ENCODE measurements at places on chromosomes 1 and 21.

DNA sequence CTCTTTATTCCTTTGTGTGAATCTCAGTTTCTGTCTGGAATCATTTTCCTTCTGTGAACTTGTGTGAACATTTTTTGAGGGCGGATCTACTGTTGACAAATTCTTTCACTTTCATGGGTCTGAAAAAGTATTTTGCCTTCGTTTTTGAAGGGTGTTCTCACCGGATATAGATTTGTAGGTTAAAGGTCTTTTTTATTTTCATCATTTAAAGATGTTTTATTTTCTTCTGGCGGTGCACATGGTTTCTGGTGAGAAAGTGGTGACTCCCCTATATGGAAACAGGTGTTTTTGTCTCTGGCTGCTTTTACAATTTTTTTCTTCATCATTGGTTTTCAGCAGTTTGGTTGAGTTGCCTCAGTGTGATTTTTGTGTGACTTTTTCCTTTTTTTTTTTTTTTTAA is 94.9 kb downstream of the DYRK1A start:
- DNase-seq = no peak

DNA sequence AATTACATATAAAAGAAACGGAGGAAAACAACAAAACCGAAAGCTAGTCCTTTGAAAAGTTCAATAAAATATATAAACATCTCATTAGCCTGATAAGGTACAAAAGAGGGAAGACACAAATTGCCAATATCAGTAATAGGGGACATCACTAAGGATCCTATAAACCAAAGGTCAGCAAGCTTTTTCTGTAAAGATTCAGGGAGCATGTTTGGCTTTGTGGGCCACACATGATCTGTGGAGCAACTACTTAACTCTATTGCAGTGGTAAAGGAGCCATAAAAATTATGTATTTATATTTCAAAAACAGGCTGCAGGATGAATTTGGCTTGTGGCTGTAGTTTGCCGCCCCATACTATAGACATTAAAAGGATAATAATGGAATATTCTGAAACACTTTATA is 5.5 kb upstream of the NSUN4 start:
- DNase-seq = no peak

DNA sequence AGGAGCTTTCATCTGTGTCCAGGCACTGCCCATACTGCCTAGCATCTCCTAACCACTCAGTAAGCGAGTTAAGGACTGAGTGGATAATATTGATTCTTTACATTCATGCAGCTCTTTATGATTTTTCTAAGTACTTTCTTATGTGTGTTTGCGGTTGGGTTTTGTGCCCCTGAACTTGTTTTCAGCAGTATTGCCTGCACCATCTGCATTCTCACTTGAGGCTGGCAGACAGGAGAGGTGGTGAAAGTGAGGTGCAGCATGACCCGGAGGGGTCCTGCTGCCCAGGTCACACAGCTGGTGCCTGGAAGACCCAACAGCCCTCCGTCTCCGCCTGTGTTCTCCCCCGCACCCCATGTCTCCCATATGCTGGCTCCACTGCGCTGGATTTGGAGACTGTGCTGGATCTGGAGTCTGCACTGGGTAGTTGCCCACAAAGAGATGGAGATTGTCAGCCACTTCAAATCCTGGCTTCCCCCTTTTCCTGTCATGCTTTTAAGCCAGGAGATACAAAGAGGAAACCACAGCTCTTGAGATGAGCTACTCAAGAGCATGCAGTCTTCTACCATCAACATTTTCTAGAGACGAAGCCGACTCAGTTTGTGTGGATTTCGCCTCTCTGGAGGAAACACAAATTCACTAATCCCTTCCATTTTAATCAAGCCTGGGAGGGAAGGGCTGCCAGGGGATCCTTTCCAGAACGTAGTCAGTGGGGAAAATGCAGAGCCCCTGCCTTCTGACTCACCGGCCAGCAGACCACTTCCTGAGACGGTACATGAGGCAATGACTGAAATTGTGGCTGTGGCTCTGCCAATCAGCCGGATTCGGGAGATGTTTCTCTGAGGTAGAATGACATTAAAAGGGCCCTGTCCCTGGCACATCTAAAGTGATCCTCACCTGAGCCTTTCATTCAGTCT is 71.7 kb upstream of the ANGPTL1 start:
- DNase-seq = no peak

- DNase-seq = no peak
Measured at GRCh38 chr1:206116873-206117150, 376 bp downstream of the AVPR1B start.

DNA sequence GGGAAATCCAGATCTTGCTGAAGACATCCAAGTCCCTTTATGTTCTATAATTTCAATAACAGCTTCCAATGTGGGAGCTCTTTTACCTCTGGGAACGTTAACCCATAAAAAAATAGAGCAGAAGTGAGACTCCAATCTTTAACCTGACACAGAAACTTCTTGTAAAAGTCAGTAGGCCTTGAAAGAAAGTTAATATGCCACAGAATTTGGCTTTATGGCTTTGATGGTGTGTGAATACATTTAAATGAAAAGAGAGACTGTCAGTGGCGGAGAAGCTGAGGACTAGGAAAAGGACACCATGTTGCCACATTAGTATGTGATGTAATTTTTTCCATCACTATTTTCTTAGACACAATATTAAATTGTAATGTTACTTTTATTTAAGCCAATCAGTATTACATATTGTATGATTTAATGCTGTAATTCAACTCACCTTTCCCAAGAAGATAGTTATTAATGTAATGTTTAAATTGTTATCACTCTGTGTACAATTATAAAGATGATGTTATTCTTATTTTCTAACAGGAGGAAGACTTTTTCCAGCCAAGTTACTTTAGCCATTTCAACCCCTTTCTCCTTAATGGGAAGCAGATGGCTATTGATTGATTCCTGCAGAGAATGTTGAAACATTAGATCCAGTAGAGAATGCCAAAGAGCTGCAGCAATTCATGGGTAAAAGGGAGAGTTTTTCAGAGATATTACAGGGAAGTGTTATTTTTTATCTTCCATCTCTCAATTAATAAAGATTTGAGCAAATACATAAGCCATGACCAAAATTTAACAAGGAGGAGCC is 17.5 kb upstream of the CLDN8 start:
- DNase-seq = no peak

- DNase-seq = no peak
Measured at GRCh38 chr1:231611111-231611510, 15.5 kb upstream of the DISC1 start.

DNA sequence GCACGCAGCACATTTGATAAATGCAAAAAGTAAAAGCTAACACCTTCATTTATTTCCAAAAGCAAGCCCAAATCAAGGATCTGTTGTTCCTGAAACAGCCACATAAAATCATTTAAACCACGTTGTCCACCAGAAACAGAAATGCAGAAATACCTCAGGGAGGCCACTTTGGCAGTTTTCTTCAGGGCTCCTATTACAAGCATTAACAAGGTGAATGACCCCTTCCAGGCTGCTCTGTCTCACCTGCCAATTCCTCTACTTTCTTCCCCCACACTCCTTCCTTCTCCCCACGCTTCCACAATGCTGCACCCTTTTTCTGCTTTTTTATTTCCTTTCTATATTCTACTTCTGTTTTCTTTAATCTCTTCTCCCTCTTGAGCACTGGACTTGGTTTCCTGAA is 55.0 kb upstream of the PTGFRN start:
- DNase-seq = no peak

DNA sequence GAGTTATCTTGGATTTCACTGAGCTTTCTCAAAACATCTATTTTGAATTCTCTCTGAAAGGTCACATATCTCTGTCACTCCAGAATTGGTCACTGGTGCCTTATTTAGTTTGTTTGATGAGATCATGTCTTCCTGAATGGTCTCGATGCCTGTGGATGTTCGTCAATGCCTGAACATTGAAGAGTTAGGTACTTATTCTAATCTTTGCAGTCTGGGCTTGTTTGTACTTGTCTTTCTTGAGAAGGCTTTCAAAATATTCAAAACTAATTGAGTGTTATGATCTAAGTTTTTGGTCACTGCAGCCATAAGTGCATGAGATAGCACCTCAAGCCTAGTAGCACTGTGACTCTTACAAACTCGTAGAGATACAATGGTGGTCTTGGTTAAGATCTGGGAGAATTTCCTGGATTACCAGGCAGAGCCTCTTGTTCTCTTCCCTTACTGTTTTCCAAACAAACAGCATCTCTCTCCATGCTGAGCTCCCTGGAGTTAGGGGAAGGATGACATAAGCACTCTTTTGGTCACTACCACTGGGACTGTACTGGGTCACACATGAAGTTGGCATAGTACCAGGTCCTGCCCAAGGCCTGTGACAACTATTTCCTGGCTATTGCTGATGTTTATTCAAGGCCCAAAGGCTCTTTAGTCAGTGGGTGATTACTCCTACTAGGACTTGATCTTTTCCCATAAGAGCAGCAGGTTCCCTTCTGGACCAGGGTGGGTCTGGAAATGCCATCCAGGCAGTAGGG is 25.6 kb downstream of the SLC22A15 start:
- no peak for DNase-seq
